ENCODE measurements at places on chromosomes 3 and 15. TPM values are rescaled to one million over a fixed set of nuclear protein-coding genes. Genes with fewer than 3 reads are reported as not detected.

DNA sequence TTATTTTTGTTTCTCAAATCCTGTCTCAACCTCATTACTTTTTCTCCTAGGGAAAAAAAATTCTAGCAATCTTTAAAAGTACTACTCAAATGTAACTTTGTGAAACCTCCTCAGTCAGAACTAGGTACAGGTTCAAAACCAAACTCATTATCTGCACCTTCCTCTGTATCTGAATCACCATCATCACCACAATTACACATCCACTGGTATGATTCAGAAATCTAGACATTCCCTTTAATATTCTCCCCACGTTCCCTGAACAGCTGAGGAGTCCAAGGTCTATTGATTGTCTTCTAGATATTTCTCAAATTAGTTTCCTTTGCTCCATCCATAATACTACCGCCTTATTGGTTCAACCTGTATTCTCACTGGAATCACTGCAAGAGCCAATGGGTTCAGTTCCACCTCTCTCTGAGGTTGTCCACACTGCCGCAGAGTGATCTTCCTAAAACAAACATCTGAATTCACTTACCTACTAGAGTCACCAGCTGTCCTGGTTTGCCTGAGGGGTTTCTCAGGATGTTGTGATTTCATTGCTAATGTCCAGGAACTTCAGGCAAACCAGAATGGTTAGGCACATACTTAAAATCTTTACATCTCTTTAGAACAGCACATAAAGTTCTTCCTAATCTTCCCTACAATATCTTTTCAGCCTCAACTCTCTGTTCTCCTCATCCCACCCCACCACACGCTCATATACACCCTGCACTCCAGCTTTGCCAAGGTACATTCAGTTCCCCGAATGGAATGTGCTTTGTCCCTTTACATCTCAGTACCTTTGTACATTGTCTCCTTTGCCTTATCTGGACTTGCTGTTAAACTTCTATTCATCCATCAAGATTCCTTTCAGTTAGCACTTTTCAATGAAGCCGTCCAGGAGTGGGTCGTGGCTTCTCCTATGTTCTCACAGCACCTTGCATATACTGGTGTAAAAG, 24.2 kb downstream of the ATP13A4 start:
- no peak overlapping the region for H3K27ac ChIP-seq
- no peak for DNase-seq
- no peaks in the 10 kb centered on the region for H3K36me3 ChIP-seq
- H3K4me1 ChIP-seq, result no peaks in the 10 kb centered on the region
- H3K4me3 ChIP-seq, result no peak overlapping the region
- no peaks in the 10 kb centered on the region for H3K27me3 ChIP-seq

- no peaks in the 10 kb centered on the region for H3K27me3 ChIP-seq
- peaks cover 23% of the 10 kb centered on the region for H3K36me3 ChIP-seq
- no peak overlapping the region for H3K27ac ChIP-seq
- H3K4me3 ChIP-seq, result no peak overlapping the region
- DNase-seq, result no peak
Observed at GRCh38 chr3:42088803-42089530, 2.2 kb upstream of the TRAK1 start.

DNA sequence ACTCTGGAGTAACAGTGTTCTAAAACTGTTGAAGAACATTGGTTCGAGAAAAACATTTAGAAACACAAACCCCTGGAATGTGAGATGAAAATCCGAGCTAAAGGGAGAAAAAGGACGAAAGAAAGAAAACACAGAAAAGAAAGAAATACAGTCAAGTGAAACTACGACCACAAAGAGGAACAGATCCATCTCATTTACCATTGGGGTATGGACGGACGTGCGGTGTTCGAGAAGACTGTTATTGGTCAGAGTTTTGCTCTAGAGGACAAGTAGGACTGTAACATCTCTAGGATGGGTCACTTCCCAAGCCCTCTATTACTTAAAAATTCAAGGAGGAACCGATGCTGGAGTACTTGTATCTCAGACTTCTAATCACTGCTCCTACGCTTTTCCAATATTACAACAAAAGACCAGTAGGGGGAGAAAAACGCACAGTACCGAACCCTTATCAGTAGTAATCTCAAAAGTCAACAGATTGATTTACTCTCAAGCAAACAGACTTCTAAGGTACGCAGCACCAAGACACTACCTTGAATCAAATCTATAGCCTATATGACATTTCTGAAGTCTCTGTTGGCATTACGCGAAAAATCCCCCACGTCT, 1.1 kb upstream of the PIK3CA start:
- H3K4me1 ChIP-seq, result peaks cover 8% of the 10 kb centered on the region
- peak; percentile 34 for DNase-seq
- no peaks in the 10 kb centered on the region for H3K36me3 ChIP-seq
- H3K27me3 ChIP-seq, result no peaks in the 10 kb centered on the region
- H3K4me3 ChIP-seq, result peak overlapping the region; percentile 49

GRCh38 chr3:128427175-128427857, 39.4 kb downstream of the DNAJB8 start:
- DNase-seq, result no peak
- no peak overlapping the region for H3K4me3 ChIP-seq
- H3K27me3 ChIP-seq, result peaks cover 16% of the 10 kb centered on the region
- H3K36me3 ChIP-seq, result no peaks in the 10 kb centered on the region
- H3K27ac ChIP-seq, result no peak overlapping the region
- H3K4me1 ChIP-seq, result peaks cover 2% of the 10 kb centered on the region

DNA sequence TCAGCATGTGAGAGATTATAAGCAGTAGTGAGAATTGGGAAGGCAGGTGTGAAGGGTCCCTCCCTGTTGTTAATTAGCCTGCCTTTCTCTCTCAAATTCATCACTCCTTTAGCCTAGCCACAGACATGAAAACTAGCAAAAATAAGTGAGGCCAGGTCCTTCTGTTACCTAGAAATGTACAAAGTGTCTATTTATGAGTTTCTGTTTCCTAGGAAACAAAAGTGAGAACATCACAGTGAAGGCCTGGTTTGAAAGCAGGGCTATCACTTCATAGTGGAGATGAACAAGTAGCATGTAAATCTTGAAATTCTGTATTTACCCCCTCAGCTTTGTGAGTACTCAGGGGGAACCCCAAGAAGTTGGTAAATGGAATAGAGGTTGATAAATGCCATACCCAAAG, 78.2 kb upstream of the UMPS start:
- H3K27ac ChIP-seq, result no peak overlapping the region
- DNase-seq, result no peak
- H3K4me3 ChIP-seq, result no peak overlapping the region
- peaks cover 20% of the 10 kb centered on the region for H3K36me3 ChIP-seq

DNA sequence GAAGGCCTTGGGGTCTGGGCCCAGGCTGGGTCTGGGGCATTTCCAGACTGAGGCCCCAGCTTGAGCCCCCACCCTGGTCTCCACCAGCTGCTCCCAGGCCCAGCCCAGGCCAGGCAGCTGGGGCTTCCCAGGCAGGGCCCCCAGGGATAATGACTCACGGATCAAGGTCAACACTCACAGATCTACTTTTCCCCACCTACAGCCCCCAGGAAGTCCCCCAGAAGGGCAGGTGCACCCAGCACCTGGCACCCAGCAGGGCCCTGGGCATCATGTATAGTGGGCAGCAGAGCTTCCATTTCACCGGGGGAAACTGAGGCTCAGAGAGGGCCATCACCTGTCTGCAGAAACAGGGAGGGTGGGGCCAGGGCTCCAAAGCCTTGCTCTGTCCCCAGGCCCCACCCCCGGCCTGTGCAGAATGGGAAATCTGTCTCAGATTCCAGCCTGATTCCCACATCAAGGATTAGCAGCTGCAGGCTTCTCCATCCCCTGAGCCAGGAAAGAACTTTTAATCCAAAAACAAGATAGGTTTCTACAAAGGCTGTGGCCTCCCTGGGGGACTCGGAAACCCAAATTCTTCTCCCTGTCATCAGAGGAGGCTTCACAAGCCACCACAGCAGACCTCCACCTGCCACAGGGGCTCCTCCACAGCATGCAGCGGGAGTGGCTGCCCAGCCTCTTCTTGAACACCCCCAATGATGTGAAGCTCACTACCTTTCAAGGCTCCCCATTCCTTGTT, 49.8 kb downstream of the IQSEC1 start:
- H3K36me3 ChIP-seq, result no peaks in the 10 kb centered on the region
- H3K4me3 ChIP-seq, result no peak overlapping the region
- DNase-seq, result no peak
- H3K4me1 ChIP-seq, result peaks cover 34% of the 10 kb centered on the region

DNA sequence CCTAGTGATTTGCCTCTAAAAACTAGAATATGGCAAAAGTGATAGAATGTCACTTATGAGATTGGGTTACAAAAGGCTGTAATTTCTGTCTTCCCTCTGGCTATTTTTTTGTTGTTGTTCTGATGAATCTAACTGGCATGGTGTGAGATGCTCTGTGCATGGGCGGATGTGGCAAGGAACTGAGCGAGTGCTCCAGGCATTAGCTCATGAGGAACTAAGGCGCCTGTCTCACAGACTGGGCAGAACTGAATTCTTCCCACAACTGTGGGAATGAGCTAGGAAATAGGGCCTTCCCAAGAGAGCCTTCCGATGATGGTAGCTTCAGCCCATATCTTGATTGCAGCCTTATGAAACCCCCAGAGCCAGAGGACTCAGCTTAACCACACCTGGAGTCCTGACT, 222.5 kb downstream of the NR2F2 start:
- H3K36me3 ChIP-seq, result no peaks in the 10 kb centered on the region
- no peak overlapping the region for H3K4me3 ChIP-seq
- DNase-seq, result no peak
- H3K4me1 ChIP-seq, result no peaks in the 10 kb centered on the region
- H3K27ac ChIP-seq, result no peak overlapping the region
- no peaks in the 10 kb centered on the region for H3K27me3 ChIP-seq

Gene CHRD
- total RNA-seq, result 16.7 TPM

Gene CD86
- 11.0 TPM for total RNA-seq

Gene CCDC80
- 63.3 TPM for total RNA-seq

Gene P3H2
- 50.4 TPM for total RNA-seq

Gene PARP15
- 4.4 TPM for total RNA-seq

DNA sequence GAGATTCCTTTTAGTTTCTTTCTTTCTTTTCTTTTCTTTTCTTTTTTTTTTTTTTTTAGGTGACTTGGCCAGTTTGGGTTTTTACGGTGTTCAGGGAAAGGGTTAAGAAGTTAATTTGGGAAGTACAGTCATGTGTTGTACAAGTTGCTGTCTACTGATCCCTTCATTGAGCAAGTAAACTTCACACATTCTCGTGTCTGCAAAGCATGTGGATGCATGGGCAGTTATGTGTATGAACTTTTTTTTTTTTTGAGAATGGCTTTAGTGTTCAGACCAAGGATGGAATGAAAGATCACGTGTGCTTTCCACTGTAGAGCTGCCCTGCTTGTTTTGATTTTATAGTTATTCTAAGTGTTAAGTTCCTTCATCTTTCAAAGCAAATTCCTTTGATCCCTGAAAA, 132.3 kb downstream of the PGPEP1L start:
- H3K36me3 ChIP-seq, result no peaks in the 10 kb centered on the region
- no peak overlapping the region for H3K27ac ChIP-seq
- no peak overlapping the region for H3K4me3 ChIP-seq
- DNase-seq, result no peak
- no peaks in the 10 kb centered on the region for H3K27me3 ChIP-seq
- peaks cover 37% of the 10 kb centered on the region for H3K4me1 ChIP-seq

DNA sequence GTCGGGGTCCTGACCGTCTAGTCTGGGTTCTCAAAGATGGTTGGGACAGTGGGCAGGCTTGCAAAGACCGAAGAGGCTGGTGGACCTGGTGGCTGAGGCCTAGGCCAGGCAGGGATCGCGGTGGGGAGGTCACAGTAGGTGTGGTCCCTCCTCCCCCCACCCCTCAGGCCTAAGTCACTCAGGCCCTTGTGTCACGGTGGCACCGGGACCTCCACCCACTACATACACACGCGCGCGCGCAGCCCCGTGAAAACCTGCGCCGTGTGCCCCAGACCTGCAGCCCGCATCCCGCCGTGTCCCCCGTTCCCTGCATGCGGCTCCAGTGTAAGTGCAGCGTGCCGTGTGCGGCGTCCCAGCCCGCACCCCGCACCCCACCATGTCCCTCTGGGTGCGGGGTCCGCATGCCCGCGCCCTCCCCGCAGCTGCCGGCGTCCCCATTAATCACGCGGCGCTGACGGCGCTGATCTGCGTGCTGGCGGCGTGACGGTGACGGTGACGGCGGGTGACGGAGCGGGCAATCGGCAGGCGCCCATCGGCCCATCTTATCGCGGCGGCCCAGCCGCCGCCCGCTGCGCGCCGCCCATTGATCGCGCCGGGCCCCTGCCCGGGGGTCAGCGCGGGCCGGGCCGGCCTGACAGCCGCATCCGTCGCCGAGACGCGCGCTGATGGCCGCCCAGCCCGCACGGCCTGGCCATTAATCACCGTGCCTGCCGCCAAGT, 24.4 kb downstream of the SEC61A1 start:
- H3K27me3 ChIP-seq, result no peaks in the 10 kb centered on the region
- H3K27ac ChIP-seq, result peak overlapping the region; percentile 51
- peak overlapping the region; percentile 44 for H3K4me3 ChIP-seq
- peaks cover 9% of the 10 kb centered on the region for H3K4me1 ChIP-seq
- peaks cover 5% of the 10 kb centered on the region for H3K36me3 ChIP-seq
- DNase-seq, result peak; percentile 9

DNA sequence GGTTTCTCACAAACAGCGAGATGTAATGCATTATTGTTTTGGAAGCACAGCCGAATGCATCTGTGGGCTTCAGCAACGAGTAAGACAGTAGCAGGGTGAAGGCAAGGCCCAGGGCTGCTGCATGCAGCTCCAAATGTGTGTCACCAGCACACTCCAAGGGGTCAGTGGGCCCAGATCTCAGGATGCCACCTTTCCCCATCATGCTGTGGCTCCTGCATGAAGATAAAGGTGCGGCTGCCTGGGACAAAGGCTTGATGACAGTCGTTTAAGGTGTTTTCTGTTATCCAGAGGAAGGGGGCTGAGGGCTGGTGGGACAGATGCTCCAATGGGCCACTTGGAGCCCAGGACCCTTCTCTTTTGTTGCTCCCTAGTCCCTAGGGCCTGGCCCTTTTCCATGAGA, 13.2 kb downstream of the C3orf22 start:
- H3K36me3 ChIP-seq, result no peaks in the 10 kb centered on the region
- no peak overlapping the region for H3K27ac ChIP-seq
- no peaks in the 10 kb centered on the region for H3K4me1 ChIP-seq
- H3K27me3 ChIP-seq, result peaks cover 7% of the 10 kb centered on the region
- DNase-seq, result no peak
- no peak overlapping the region for H3K4me3 ChIP-seq

Gene CYP11A1
- total RNA-seq, result 0.74 TPM

GRCh38 chr3:43465109-43465508, 156.7 kb downstream of the ANO10 start:
- no peak for DNase-seq
- H3K4me1 ChIP-seq, result no peaks in the 10 kb centered on the region
- no peak overlapping the region for H3K27ac ChIP-seq
- no peaks in the 10 kb centered on the region for H3K36me3 ChIP-seq
- no peaks in the 10 kb centered on the region for H3K27me3 ChIP-seq

Gene LRRN1
- total RNA-seq, result 2.2 TPM

Gene HYAL1
- 1.6 TPM for total RNA-seq

Gene SOX14
- not detected for total RNA-seq

- H3K27ac ChIP-seq, result no peak overlapping the region
- H3K4me1 ChIP-seq, result no peaks in the 10 kb centered on the region
- H3K4me3 ChIP-seq, result no peak overlapping the region
- DNase-seq, result no peak
- no peaks in the 10 kb centered on the region for H3K36me3 ChIP-seq
Observed at GRCh38 chr15:43118829-43119228, 13.0 kb upstream of the UBR1 start.

Measured in lung (tissue), 17 donors.